ENCODE measurements at places on chromosomes 3 and 15.

DNA sequence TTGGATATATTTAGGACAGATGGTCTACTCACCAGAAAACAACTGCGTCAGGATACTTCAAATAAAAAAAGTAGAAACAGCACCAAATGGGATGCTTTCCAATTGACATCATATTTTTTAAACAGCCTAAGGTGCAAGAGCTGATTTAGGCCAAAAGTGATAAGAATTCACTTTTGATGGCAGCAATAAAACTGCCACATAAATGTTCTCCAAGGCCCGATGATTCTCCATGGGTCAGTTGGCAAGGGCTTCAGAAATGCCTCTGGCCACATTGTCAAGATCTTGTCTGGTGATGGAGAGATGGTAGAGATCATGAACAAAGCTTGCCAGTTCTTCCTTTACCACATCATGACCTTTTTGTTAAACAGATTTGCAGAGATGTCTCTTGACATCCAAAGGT is 38.9 kb downstream of the LDHAL6B start:
- no peak for DNase-seq

- no peak for DNase-seq
These were observed 63.7 kb upstream of the TPRG1 start for GRCh38 chr3:189108067-189108466.

- no peak for DNase-seq
These were observed 289.1 kb upstream of the AZI2 start for GRCh38 chr3:28637742-28638141.

DNA sequence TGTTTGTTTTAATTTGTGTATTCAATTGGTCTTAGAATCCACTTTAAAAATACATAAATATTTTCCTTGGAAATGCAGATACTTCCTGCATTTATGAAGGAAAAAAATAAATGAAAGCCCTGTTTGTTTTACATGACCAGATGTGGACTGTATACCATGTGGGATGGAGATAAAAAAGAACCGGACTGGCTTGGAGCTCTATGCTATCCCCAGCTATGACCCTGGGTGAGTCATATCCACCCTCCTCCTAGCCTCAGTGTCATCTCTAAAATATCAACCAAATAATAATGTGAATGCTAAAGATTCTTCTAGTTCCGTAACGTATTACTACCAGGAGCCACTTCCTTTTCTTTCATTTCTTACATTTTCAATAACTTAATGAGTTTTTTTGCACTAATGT is 44.5 kb upstream of the PDZRN3 start:
- no peak for DNase-seq

DNA sequence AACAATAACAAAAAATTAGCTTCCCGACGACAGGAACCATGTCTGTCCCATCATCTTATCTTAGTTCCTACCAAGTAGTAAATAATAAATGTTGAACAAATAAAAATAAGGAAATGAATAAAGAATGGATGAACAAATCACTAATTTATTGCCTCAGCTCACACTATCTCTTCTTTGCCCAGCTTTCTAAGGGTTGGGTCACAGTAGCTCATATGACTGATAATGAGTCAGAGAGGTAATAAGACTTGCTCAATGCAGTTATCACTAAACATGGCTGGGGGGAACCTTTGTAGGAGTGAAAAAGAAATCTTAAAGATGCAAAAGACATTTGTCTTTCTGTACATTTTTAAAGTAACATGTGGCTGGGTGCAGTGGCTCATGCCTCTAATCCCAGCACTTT is 182.2 kb downstream of the WDR76 start:
- DNase-seq, result no peak

DNA sequence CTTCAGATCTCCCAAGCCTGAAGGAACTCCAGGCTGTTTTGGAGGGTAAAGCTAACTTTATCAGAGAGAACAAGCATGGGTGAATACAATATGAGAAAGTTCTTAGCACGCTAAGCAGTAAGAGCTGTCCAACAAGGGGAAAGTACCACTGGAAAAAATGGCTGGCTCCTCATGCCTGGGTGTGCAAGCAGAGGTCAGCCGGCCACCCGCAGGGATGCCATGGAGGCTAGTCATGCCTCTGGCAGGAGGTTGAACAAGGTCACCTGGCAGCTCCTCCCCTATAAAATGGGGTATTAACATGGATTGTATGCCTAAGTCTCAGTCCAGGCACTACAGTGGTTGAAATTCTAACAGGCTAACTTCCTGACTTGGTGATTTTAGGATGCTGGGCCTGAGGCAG is 75.4 kb upstream of the SLC6A1 start:
- DNase-seq, result no peak

- DNase-seq, result no peak
These were observed 202.6 kb downstream of the UACA start for GRCh38 chr15:70560617-70561328.

Data from stimulated activated CD8-positive, alpha-beta memory T cell treated with anti-CD3 and anti-CD28 coated beads, Interleukin-4, amount 100 ng/mL, for 1 hour (primary cell).